ENCODE measurements at places on chromosomes 1 and 21.
A peak's percentile ranks its signal among the peaks of the same experiment; 100 is the strongest.

DNA sequence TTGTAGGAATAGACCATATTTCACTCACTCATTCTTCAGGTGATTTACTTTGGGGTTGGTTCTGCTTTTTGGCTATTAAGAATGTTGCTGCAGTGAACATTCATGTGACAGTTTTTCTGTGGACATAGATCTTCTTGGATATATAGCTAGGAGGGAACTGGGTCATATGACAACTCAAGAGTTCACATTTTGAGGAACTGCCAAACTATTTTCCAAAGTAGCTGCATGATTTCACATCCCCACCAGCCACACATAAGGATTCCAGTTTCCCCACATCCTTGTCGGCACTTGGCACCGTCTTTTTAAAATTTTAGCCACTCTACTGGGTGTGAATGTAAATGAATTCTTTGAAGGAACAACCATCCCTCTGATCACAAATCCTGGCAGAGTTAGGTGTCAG, 126.0 kb downstream of the PRDM2 start:
- no peak for DNase-seq

DNA sequence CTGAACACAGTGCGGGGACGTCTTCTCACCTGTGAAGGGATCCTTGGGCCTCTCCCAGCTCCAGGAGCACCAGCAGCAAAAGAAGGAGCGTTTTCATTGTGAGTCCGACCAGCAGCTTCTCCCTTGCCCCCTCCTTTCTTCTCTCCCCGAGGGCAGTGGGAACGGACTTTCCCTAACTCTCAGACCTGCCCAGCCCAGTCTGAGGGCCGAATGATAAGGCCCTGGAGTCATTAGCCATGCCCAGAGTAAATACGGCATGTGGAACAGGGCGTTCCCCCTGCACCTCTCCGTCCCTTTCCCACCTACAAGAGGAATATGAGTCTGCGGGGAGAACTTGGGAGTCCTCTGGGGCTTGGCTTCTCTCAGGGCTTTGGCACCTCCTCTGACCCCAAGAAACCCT, at the start of gene CTSE:
Gene CTSE, minus strand, starts transcription at position 201 of the 400 bp plus-strand sequence. Its CDS starts 104 bp downstream, at position 97.
- DNase-seq = no peak

- DNase-seq = no peak
Measured at GRCh38 chr1:56396581-56396980, 182.8 kb downstream of the PLPP3 start.

- DNase-seq = peak; percentile 20
Measured at GRCh38 chr1:203172184-203173010, 3.2 kb downstream of the MYBPH start.
